AG08396 (cell line): ENCODE measurements at places on chromosomes 12 and 14.
A peak's percentile ranks its signal among the peaks of the same experiment; 100 is the strongest.

DNA sequence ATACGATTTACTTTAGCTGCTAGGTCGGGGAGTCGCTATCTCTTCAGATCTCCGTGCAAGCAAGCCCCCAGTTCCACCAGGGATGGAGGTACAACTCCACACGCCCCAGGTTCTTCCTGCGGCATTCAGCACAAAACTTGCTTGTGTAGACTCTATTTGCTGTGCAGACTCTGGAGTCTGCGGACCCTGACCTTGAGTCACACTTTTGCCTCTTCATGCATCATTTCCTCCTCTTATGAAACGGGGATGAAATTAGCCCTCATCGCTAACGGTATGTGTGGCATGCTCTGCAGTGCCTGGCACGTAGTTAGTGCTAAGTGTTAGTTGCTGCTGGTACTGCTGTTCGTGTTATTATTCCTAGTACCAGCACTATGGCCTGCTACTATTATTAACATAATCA lies 84.4 kb downstream of the TMEM132D start:
- no peak for DNase-seq

- DNase-seq, result no peak
Observed at GRCh38 chr14:73613046-73613383, 698 bp downstream of the ACOT6 start.

DNA sequence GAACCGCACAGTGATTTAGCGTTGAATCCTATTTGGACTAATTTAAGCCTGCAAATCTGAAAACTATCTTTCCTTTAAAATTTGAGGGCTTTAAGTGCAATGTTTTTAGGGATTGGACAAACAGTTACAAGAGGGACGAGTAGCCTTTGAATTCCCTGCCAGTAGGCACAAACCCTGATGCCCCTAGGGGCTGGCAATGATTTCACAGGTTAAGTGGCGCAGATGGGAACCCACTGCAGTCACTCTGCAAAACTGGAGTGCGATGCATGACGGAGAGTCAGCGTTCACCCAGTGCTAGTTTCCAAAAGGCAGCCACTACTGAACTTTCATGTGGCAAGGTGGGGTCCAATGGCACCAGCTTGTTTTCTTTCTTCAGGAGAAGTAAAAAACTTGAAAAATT lies 99.4 kb upstream of the FRMD6 start:
- DNase-seq, result no peak

- no peak for DNase-seq
Observed at GRCh38 chr14:20904393-20905029, 13.3 kb downstream of the RNASE3 start.

GRCh38 chr14:63423381-63423780 lies 104.6 kb upstream of the GPHB5 start:
- no peak for DNase-seq

DNA sequence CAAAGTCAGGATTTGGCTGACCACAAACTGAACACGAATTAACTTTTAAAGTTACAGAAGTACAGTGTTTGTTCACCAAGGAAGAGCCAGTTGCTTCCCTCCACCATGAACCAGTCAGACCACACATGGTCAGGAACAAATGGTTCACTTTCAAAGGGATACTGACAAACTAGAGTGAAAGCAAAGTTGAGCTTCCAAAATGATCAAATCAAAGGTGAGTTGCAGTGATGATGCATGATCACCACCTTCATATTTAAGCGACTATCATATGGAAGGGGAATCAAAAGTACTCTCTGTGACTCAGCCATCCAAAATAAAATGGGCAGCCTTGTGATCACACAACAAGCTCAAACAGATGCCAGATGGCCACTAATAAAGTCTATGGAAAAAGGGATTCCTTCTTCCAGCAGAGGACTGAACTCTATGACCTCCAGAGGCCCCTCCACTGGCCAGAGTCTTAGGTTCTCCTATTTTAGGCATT lies 13.1 kb downstream of the NT5DC3 start:
- DNase-seq, result no peak

GRCh38 chr12:131947482-131948027 lies 2.2 kb upstream of the EP400 start:
- DNase-seq, result no peak

DNA sequence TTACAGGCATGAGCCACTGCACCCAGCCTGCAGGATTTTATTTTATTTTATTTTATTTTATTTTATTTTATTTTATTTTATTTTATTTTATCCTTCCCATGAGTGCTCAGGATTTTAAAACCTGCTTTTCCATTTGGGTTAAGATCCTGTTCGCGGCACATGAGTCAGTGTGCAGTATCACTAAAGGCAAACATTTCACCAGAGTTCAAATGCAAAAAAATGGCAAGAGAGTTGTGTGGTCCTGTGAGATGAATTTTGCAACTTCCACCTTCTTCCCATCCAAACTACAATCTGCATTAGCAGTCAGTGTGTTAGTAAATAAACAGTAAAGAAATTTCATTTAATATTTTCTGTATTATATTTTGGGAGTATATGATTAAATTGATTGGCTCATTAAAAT lies 29.0 kb downstream of the MOAP1 start:
- DNase-seq, result no peak

GRCh38 chr14:32472512-32473463 lies 143.7 kb downstream of the AKAP6 start:
- no peak for DNase-seq

DNA sequence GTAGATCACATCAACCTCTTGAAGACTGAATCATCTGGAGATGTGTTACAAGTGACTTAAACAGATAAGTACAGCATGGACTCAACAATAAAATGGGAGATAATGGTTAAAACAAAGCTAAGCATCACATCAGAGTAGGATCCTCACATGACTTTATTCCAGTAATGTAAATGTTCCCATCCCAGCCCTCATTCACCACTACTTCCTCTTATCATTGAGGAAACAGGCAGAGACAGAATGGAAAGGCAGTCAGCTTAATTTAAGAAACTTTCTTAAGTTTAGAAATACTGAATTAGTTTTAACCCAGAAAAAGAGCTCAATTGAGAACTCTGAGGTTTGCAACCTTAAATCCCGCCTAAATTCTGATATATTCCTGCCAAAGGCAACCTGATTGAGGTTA lies 1.2 kb upstream of the ALG10 start:
- DNase-seq, result no peak

DNA sequence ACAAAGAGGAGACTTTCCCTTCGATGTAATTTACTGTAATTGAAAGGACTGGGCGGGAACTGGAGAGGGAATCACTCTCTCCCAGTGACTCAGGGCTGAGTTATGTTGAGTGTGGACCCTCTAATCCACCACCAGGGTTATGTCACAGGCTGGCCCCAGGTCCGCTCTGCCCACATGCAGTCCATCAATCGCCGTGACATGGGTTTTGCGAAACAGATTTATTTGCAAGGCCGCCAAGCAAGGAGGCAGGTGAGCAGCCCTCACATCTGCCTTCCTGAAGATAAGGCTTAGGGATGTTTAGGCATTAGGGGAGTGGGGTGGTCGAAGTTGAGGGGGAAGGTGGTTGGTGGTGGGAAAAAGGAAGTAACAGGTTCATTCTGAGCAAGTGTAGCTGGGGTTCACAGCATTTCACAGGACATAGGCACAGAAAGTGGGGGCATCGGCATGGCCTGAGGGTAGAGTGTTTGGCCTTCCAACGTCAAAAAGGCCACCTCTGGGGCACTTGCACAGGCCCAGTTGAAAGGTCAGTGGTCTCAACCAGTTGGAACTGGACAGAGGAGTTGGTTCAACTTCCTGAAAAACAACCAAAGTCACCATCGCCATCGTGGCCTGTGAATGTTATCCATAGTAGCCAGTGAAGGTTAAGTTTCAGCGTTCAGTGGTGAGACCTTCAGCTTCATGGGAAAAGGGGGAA lies 66.9 kb downstream of the DNAH10 start:
- no peak for DNase-seq

GRCh38 chr14:100708425-100709288 lies 18.0 kb upstream of the DLK1 start:
- no peak for DNase-seq

DNA sequence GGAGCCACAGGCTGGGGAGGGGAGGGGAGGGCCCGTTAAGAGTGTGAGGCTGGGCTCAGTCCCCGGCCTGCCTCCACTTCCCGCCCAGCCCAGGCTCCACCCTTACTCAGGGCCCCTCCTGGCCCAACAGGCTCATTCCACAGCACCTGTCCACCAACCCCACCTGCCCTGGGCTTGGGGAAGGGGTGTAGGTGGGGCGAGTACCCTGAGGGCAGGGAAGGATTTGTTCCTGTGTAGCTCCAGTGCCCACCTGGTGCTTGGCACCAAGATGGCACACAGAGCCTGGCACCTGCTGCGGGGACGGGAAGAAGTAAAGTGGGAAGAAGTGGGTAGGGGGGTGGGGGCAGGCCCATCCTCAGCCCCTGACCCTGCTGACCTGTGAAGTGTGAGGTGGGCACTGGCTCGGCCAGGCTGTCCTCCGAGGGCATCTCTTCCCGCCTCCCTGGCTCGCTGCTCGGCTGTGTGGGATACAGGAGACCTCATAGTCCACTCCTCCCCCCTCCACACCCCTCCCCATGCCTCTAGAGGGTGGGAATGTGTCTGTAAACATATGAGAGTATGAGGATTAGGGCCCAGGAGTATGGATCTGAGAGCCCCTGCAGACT lies 35.1 kb downstream of the NCKAP5L start:
- DNase-seq, result no peak

- DNase-seq, result no peak
Observed at GRCh38 chr12:59678759-59679411, 83.1 kb downstream of the SLC16A7 start.

GRCh38 chr12:49955899-49956662 lies 5.5 kb downstream of the AQP2 start:
- DNase-seq, result no peak

- DNase-seq, result no peak
Observed at GRCh38 chr12:526089-526488, 66.3 kb downstream of the B4GALNT3 start.

DNA sequence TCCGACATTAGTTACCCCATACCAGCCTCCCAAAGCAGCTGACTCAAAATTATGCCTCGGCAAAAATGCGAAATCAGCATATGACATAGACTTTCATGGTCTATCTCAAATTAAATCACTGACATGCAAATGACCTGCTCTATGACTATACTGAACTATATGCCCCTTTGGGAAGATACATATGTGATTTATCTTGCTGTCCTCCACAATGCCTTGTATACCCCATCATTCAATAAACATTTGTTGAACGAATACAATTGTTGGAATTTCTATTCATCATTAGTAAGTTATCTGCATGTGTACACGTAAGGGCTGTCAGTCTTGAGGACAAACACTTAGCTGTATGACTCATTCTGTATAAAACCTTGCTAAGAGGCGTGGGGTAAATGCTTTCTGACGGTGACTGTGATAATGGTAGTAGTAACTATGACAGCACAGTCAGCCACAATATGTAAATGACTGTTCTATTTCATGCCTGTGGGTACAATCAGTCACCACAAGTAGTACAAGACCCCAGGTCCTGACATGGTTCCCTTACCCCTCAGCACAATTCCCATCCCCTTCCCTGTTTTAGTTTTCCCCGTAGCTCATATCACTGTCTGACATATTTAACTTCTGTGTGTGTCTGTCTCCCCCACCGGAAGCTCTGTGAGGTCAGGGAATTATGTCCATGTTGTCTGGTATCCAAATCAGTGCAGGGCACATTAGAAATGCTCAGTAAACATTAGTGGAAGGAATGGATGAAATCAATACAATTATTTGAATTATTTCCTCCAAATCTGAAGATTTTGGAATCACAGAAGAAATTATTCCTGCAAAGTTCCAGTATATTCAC lies 42.8 kb downstream of the STXBP6 start:
- peak; percentile 65 for DNase-seq

- DNase-seq, result no peak
Observed at GRCh38 chr12:47700263-47700662, 5.6 kb downstream of the RPAP3 start.

DNA sequence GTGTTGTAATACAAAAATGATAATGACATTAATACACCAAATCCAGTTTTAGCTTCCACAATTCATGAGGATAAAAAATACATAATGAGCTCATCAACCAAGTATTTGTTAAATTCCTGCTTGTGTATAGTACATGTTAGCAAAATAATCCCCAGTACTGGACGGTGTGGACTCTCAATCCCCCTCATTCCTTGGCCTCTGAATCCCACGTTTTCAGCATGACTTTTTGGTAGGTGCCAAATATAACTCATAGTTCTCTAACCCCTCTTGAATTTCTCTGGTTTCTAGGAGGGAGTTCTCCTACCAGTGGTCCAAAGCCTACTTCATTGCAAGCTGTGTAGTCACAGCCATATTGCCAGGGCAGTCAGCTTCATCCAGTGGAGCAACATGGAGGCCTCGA lies 41.4 kb upstream of the EPS8 start:
- DNase-seq, result peak; percentile 20

- DNase-seq, result no peak
Observed at GRCh38 chr12:88918161-88918560, 337.9 kb upstream of the KITLG start.

GRCh38 chr12:122870163-122870842 lies 25.6 kb downstream of the VPS37B start:
- no peak for DNase-seq

DNA sequence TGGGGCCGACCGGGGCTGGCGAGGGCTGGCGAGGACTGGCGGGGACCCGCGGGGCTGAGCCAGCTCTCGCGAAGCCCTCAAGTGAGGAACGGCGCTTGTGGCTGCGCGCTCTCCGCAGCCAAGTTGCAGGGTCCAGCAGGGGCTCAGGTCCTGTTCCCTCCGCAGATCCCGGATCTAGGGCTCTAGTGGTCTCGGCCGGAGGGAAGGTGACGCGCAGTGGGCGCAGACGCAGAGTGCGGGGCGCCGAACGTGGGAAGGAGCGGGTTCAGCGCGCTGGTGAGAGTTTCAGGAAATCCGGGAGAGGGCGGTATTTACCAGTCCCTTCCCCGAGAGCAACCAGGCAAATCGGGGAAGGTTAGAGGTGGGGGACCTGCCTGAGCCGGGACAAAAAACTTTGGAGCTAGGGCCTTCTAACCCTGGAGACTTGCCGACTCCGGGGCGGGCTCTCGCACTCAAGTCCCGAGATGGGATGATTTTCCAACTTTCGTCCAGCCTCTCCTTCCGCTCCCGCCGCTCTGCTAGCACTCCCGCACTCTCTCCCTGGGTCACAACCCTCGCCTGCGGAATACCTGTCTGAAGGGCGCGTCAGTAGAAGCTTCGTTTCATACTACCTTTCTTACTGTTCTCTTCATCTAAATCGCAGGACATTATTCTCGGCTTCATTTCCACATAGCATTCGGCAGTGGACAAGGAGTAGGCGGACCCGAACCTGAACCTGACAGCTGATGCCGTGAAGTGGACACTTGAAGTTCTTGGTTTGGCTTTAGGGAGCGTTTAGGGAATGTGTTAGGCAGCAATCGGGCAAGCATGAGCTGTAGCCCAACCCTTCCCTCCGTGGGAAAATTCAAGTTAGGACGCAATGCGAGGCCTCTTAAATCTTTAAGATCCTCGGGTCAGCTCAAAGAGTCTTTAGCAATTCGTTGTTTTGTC lies 13.6 kb upstream of the PAX9 start:
- DNase-seq, result peak; percentile 58
